ENCODE measurements at places on chromosomes 1 and 21. TPM values are rescaled to one million over a fixed set of nuclear protein-coding genes. Genes with fewer than 3 reads are reported as not detected.

The RXRG gene
- 4.1 TPM for total RNA-seq

The PLCH2 gene
- total RNA-seq = 0.24 TPM

The S100A11 gene
- total RNA-seq = 474 TPM

The LCE3A gene
- not detected for total RNA-seq

The ELAVL4 gene
- 1.7 TPM for total RNA-seq

The UQCRHL gene
- 14.5 TPM for total RNA-seq

The CLDN14 gene
- total RNA-seq = not detected

The MAPKAPK2 gene
- total RNA-seq = 67.7 TPM

The RLF gene
- total RNA-seq = 19.6 TPM

The TIE1 gene
- total RNA-seq = 2.6 TPM

The RSPH1 gene
- total RNA-seq = 0.15 TPM

The OSCP1 gene
- 4.6 TPM for total RNA-seq

The CLCA1 gene
- total RNA-seq = not detected

The BCAR3 gene
- total RNA-seq = 53.2 TPM

The HFM1 gene
- 6.0 TPM for total RNA-seq

The TAL1 gene
- 0.70 TPM for total RNA-seq

All from H7 (cell line).